ENCODE measurements at places on chromosomes 7 and 10. TPM values are rescaled to one million over a fixed set of nuclear protein-coding genes. Genes with fewer than 3 reads are reported as not detected.
A peak's percentile ranks its signal among the peaks of the same experiment; 100 is the strongest.

Gene RBAK
- 10.2 TPM for total RNA-seq

Gene CABCOCO1
- total RNA-seq = 15.4 TPM

Gene KCNH2
- 1.7 TPM for total RNA-seq

Gene DGKB
- 0.57 TPM for total RNA-seq

Gene LOXL4
- total RNA-seq = 3.2 TPM

Gene RAMP3
- 47.3 TPM for total RNA-seq

Gene CHN2
- 9.2 TPM for total RNA-seq

Gene ATRNL1
- 11.1 TPM for total RNA-seq

DNA sequence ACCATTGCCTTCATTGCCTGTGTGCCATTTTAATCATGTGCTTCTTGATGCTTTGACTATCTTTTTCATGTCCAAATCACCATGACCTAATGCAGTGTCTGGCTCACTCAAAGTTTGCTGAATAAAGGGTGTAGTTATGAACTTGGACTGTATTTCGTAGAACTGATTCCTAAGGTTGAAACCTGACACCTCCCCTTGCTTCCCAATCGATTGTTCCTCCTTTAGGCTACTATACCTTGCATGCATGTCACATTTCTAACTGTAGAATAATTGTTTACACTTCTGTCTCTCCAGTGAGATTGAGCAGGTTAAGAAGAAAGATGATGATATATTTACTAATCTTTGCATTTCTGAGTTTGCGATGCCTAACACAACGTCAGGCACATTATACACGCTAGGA lies 41.0 kb upstream of the CDK1 start:
- no peak for DNase-seq
- no peaks in the 10 kb centered on the region for H3K36me3 ChIP-seq
- no peak overlapping the region for H3K4me3 ChIP-seq
- H3K27ac ChIP-seq = no peak overlapping the region
- H3K27me3 ChIP-seq = no peaks in the 10 kb centered on the region

GRCh38 chr10:82680608-82681007 lies 805.6 kb downstream of the NRG3 start:
- H3K36me3 ChIP-seq = no peaks in the 10 kb centered on the region
- DNase-seq = no peak
- no peak overlapping the region for H3K4me3 ChIP-seq
- no peak overlapping the region for H3K27ac ChIP-seq
- no peaks in the 10 kb centered on the region for H3K27me3 ChIP-seq
- no peaks in the 10 kb centered on the region for H3K4me1 ChIP-seq

DNA sequence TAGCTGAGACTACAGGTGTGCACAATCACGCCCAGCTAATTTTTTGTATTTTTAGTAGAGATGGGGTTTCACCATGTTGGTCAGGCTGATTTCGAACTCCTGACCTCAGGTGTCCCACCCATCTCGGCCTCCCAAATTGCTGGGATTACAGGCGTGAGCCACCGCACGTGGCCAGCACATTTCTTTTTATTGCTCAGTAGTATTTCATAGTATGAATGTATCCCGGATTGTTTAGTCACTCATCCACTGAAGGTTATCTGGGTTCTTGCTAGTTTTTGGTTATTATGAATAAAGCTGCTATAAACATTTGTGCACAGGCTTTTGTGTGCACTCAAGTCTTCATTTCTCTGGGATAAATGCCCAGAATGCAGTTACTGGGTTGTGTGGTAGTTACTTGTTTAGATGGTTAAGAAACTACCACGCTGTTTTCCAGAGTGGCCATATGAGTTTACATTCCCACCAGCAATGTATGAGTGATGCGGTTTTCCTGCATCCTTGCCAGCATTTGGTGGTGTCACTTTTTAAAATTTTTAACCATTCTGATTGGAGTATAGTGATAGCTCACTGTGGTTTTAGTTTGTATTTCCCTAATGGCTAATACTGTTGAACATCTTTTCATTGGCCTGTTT lies 275.8 kb upstream of the LYZL1 start:
- no peak overlapping the region for H3K4me3 ChIP-seq
- no peaks in the 10 kb centered on the region for H3K36me3 ChIP-seq
- H3K4me1 ChIP-seq = no peaks in the 10 kb centered on the region
- H3K27ac ChIP-seq = no peak overlapping the region
- DNase-seq = no peak

- no peak for DNase-seq
- H3K4me3 ChIP-seq = no peak overlapping the region
- no peaks in the 10 kb centered on the region for H3K4me1 ChIP-seq
- H3K27ac ChIP-seq = no peak overlapping the region
Observed at GRCh38 chr7:11182736-11183135, 209.1 kb downstream of the PHF14 start.

- no peak overlapping the region for H3K27ac ChIP-seq
- H3K27me3 ChIP-seq = no peaks in the 10 kb centered on the region
- no peaks in the 10 kb centered on the region for H3K4me1 ChIP-seq
- DNase-seq = peak; percentile 85
- H3K4me3 ChIP-seq = no peak overlapping the region
Observed at GRCh38 chr7:103150192-103150591, 1.3 kb upstream of the NAPEPLD start.

- H3K27ac ChIP-seq = no peak overlapping the region
Observed at GRCh38 chr7:29424295-29424983, 139.2 kb upstream of the PRR15 start.

DNA sequence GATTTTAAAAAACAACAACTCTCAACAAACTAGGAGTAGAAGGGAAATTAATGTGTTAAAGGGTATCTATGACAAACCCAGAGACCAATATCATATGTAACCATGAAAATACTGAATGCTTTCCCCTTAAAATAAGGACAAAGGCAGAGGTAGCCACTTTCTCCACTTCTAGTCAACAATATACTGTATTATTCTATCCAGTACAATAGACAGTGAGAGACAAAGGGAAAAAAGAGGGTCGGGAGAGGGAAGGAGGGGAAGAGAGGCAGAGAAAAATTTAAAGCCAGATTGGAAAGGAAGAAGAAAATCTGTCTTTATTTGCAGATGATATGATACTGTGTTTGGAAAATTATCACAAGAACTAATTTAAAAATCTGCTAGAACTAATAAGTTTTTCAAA lies 39.1 kb upstream of the WDFY4 start:
- H3K4me3 ChIP-seq = no peak overlapping the region
- H3K36me3 ChIP-seq = no peaks in the 10 kb centered on the region
- no peak for DNase-seq
- H3K4me1 ChIP-seq = no peaks in the 10 kb centered on the region

DNA sequence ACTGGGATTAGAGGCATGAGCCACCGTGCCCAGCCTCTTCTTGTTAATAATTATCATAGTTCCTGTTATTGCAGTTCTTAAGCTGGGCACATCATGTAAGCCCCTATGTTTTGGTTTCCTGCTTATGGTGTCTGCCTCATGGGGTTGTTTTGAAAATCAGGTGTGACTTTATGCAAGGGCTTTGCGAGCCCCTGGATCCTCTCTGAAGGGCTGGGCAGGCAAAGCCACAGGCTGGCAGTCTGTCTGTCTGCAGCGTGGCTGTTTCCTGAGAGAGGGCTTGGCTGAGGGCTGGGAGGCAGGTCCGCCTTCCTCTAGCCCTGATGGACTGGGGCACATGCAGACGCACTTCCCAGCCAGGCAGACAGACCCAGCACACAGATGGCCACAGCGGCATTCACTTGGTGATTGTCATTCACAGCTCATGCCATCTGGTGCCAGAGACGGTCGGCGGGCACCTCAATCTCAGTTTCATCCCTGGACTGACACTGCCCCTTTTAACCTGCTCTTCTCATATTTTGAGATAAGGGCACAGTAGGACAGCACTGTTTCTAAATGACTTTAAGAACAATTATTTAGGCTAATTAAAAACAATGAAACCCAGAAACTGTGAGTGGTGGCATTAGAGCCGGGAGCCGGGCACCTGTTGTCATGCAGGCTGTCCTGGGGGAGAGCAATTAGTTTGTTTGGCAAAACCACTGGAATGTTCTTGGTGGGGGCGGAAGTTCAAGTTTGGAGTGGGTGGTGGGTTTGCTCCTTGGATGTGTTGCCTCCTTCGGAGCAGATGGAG lies 35.5 kb downstream of the RBM20 start:
- no peak for DNase-seq
- no peaks in the 10 kb centered on the region for H3K36me3 ChIP-seq
- no peak overlapping the region for H3K4me3 ChIP-seq
- no peaks in the 10 kb centered on the region for H3K4me1 ChIP-seq
- peak overlapping the region; percentile 69 for H3K27ac ChIP-seq
- H3K27me3 ChIP-seq = peaks cover 6% of the 10 kb centered on the region

DNA sequence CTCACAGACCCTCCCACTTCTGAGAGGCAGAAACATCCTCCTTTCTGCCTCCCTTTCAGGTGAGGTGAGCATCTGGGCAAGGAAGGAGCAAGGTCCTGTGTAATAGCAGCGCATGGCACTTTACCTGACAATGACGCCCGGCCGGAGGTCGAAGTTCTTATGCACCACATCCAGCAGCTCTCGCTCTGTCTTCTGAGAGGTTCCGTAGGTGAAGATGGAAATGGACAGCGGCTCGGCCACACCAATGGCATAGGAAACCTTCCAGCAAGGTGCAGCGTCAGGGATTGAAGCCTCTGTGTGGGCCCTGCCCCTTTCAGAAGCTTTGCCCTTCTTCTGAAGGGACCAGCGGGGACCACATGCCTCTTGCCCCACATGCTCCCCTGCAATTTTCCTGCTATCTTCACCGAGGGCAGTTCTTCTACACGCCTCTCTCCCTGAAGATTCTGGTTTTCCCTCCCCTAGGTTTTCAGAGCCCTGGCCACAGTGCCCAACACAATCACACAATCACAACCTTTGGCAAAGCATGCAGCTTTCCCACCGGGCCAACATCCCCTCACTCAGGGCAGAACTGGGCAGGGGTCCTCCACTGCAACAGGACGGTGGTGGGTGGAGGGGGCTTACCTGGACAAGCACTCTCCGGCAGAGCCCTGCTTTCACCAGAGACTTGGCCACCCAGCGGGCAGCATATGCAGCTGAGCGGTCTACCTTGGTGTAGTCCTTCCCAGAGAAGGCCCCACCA lies 14.9 kb downstream of the MAT1A start:
- DNase-seq = no peak
- H3K27ac ChIP-seq = no peak overlapping the region
- no peaks in the 10 kb centered on the region for H3K4me1 ChIP-seq

- peaks cover 5% of the 10 kb centered on the region for H3K4me1 ChIP-seq
- DNase-seq = no peak
- no peaks in the 10 kb centered on the region for H3K36me3 ChIP-seq
- H3K27ac ChIP-seq = no peak overlapping the region
- H3K27me3 ChIP-seq = no peaks in the 10 kb centered on the region
Observed at GRCh38 chr7:71695186-71695585, 563.2 kb downstream of the GALNT17 start.

DNA sequence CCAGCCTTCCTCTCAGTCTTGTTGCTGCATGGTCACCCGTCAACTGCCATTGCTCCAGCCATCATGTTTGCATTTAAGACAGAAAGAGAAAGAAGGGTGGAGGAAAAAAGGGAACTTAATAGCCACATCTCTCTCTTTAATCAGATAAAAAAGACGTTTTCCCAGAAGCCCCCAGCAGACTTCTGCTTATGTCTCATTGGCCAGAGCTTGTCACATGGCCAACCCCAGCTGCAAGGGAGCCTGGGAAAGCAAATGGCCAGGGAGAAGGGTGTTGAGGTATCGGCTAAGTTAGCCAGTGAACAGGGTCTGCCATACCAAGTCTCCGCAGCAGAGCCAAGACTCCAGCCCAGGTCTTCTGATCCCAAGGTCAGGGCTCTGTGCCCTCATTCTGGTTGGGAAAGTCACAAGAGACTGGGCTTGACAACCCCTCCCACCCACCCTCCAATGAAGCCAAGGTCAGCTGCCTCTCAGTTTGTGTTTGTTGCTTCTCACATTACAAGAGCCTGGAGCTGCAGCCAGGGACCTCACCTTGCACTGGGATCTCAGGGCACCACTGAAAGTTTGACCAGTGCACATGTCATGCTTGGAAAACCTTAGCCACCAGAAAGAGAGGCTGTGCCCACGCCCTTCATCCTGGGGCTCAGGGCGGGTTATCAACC lies 80.3 kb upstream of the LYZL2 start:
- DNase-seq = no peak
- no peaks in the 10 kb centered on the region for H3K4me1 ChIP-seq
- H3K4me3 ChIP-seq = no peak overlapping the region
- no peaks in the 10 kb centered on the region for H3K36me3 ChIP-seq
- H3K27ac ChIP-seq = no peak overlapping the region

DNA sequence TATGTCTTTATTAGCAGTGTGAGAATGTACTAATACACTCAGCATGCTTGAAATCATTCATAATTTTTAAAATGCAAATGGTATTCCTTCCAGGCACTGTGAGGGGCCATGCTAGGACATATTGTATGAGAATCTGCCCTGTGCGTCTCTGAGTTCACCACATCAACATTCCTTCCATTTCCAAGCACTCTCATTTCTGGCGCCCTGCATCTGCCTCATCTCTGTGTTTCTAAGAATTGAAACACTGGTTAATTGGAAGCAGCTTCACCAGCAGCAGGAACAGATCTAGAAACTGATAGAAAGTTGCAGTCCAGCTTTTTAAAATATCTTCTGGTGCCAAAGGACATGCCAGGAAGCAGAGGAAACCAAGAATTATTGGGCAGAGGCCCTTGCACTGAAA lies 555.9 kb upstream of the DPP6 start:
- no peaks in the 10 kb centered on the region for H3K27me3 ChIP-seq
- no peak for DNase-seq

DNA sequence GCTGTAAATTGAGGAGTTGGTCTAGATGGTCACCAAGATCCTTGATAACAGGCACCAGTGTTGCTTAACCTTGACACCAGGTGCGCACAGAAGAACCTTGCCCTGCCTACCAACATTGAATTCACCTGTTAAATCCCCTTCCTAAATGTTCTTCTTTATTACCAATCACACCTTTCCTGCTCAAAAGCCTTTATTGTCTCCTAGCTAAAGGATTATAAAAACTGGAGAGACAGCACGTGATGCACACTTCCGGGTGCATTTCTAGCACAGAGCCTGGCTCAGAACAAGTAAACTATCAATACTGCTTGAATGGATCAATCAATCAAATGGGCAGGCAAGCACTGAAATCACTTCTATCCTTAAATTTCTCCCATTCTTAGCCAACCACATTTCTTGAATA lies 56.3 kb downstream of the SVIL start:
- no peak for DNase-seq
- no peak overlapping the region for H3K27ac ChIP-seq
- H3K4me3 ChIP-seq = no peak overlapping the region
- H3K27me3 ChIP-seq = no peaks in the 10 kb centered on the region

GRCh38 chr7:40047661-40048060 lies 86.8 kb downstream of the MPLKIP start:
- no peak for DNase-seq
- peaks cover 2% of the 10 kb centered on the region for H3K4me1 ChIP-seq
- no peak overlapping the region for H3K27ac ChIP-seq
- no peak overlapping the region for H3K4me3 ChIP-seq
- H3K36me3 ChIP-seq = peaks cover under 1% of the 10 kb centered on the region

DNA sequence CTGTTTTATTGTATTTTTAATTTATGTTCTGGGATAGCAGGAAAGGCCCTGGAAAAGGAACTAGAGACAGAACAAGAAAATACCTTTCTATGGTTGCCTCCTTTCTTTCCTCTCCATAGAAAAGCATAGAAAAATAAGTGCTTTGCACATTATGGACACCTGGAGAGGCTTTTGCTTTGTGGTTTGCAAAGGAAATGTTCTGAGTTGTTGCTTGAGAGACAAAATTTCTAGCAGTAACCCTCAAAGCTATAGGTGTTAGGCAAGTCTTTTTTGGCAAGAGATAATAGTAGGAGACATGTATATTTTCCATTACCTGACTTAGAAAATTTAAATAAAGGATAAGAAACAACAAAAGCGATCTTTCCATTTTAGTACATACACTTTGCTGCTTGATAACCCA lies 378.6 kb upstream of the PRKCQ start:
- H3K27ac ChIP-seq = no peak overlapping the region
- H3K4me1 ChIP-seq = no peaks in the 10 kb centered on the region
- H3K4me3 ChIP-seq = no peak overlapping the region
- no peak for DNase-seq
- H3K36me3 ChIP-seq = no peaks in the 10 kb centered on the region

All from lung (tissue), 17 donors.